ENCODE measurements at places on chromosomes 16 and 17.
A peak's percentile ranks its signal among the peaks of the same experiment; 100 is the strongest.

DNA sequence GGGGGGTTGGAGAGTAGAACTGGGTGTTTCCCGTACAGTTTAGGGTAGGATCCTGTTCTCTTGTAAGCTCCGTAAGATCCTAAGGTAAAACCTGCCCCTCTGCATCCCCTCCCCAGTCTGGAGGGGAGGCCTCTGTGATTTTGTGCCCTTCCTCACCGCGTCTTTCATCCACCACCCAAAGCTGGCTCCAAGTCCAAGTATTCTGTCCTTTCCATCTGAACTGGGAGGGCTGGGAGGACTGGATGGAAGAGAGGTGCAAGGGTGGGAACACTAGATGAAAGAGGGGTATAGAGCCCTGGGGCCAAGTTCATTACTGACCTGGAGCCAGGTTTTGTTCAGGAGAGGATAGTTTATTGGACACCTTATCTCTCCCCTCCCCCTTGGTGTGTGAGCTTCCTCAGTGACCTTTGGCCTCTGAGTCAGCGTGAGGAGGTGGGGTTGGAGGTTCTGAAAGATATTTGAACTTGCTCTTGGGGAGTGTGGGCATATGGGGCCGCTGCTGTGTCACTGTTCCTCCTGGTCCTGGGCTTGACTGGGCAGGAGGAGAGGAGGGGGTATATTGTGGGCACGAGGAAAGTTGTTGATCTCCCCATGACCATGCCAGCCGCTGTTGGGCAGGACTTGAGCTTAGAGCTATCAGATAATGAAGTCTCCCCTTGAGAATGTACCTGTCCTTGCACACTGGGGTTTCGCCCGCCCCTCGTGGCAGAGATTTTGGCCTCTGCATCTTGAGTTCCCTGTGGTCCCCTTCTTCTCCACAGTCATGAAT, 1.6 kb downstream of the LASP1 start:
- peak; percentile 55 for DNase-seq

GRCh38 chr16:84544031-84544773, 39.7 kb upstream of the MEAK7 start:
- no peak for DNase-seq

- no peak for DNase-seq
Observed at GRCh38 chr17:29112771-29113295, 67.4 kb downstream of the MYO18A start.

DNA sequence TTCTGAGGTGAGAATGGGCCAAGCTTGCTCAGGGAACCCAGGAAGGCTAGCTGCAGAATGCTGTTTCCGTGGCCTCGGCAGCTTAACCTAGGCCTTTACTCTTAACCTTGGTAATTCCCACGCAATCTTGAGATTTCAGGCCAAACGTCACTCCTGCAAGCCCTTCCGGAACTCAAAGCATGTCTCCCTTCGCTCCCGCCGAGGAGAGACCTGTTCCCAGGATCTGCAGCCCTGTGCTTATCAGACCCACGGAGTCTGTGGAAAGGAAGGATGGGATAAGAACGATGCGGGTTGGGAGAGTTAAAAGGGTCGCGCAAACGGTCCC, 524 bp upstream of the ZFP3 start:
- DNase-seq = no peak

DNA sequence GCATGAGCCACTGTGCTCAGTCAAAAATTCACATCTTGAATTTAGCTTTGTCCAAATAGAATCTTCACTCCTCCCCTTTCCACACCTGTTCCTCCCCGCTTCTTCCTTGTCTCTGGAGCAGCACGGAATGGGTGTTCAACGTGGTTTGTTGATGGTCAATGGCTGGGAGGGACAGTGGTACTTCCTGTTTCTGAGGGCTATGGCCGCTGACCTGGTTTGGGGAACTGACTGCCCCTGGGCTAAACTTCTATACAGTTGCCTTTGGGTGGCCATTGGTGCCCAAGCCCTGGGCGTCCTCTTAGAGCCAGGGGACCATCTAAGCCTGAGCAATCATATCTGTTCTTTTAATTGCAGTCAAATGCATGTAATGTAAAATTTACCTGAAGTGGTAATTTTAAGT, 19.1 kb upstream of the WFIKKN2 start:
- no peak for DNase-seq

DNA sequence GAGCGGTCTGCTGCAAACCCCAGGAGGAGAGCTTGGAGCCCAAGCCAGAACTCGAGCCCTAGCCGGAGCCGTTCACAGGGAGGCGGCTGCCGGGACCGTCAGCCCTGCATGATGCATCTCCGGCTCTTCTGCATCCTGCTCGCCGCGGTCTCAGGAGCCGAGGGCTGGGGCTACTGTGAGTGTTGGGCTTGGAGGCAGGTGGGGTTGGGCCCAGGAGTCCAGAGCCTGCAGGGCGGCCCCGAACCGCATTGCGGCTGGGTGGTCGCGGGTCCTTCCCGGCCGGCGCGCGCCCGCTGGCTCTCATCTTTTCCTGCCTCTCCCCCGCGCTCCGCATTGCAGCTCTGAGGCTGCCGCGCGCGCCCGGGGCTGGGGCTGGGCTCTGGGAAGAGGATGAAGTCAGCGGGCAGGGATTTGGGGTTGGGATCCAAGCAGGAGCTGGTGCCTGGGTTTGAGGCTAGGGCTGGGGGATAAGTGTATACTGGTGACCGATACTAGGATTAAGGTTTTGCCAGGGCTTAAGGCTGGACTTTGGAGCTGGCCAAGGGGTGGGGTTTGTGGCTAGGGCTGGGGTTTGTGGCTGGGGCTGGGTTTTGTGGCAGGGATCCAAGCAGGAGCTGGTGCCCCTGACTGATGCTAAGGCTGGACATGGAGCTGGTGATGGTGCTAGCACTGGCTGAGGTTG, 532 bp downstream of the CNTNAP1 start:
- no peak for DNase-seq

DNA sequence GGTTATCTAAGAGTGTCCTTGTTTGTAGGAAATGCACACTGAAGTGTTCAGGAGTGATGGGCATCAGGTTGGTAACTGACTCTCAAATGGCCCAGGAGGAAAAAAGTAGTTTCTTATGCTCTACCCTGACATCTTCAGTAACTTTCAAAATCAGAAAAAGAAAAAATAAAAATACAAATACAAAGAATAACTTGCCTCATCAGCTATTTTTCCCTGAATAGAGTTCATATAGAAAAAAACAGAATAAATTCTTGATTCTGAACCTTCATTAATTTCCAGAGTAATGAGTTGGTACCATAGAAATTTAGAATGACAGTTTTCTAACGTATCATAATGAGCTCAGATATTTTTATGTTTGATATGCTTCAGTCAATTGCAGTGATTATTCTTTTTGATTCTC, 27.2 kb upstream of the HYDIN start:
- no peak for DNase-seq
